ENCODE measurements at places on chromosomes 5 and 9.

- no peak for DNase-seq
These were observed 19.1 kb upstream of the FOXB2 start for GRCh38 chr9:77000330-77000729.

DNA sequence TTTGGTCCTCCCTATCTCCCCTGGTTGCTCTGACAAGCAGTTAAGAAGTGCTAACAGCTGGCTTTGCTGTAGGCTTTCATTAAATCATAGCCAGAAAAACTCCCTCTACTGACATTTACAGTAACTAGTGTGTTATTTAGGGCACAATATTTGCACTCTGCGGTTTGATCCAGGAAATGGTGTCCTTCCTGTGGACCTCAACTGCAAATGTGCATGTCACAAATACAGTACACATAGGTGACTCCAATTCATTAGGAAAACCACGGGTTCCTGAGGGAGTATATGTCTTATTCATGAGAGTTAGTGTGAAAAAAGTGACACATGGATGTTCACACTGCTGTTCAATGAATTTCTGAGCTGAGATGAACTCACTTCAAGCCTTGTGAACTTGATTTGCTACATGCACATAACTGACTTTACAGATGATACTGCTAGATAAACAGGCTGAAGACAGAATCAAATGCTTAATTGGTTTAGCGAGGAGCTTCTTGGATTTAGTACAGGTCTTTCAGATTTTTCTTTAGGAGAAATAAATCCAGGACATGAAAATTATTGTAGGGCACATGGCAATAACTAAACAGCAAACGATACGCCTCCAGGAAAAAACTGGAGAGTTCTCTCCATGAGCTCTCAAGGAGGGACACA lies 281.5 kb downstream of the EFNA5 start:
- DNase-seq, result no peak

- no peak for DNase-seq
These were observed 15.6 kb downstream of the RAB3C start for GRCh38 chr5:58598440-58598839.

GRCh38 chr5:6584101-6584645 lies 48.7 kb downstream of the NSUN2 start:
- no peak for DNase-seq

DNA sequence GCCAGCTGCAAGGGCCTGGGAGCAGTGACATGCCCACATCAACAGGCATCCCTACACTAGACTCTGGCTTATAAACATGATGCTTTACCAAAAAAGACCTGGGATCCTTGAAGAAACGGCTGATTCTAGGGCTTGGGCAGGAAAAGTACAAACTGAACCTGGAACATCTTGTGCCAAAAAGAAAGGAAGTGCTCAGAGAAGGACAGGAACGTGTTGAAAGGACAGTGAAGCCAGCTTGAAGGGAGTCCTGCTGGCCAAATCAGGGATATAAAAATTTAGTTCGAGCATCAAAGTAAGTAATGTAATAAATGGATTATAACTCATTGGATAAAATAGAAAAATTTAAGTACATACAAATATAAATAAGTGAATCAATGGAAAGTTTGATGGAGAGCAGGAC lies 58.1 kb downstream of the ALDH7A1 start:
- no peak for DNase-seq
